ENCODE measurements at places on chromosomes 1 and 21.
A peak's percentile ranks its signal among the peaks of the same experiment; 100 is the strongest.

DNA sequence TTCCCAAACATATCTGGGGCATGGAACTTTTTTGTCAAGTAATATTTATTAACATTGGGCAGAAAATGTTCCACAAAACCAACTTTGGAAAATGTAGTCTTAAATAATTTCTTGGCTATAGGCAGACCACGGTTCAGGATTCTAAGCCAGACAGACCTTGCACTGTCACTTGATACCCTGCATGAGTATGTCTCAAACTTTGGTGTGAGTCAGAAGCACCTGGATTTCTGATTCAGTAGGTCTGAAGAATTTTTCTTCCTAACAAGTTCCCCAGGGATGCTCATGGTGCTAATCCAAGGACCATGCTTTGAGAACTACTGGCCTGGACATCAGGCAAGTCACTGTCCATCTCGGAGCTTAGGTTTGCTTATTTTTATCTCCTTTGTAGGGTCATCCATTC lies 562.0 kb downstream of the PLPP3 start:
- no peak for DNase-seq

- no peak for DNase-seq
These were observed 285.1 kb downstream of the RYR2 start for GRCh38 chr1:237327061-237327460.

- no peak for DNase-seq
These were observed 47.4 kb upstream of the ACTRT2 start for GRCh38 chr1:2973601-2974593.

DNA sequence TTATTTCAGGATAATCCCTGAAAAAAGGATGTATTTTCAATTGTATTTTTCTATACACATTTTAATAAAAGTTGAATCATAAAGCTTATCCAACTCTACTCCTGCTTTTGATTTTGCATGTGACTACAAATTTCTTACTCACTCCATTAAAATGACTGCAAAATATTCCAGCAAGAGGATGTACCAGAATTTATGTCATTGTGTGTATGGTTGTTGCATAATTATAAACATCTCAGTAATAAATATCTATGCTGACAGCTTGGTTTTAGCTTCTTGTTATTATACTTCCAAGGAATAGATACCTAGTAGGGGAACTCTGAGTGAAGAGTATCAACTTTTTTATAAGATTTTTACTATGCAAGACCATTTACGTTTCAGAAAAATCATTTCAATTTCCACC lies 463.2 kb upstream of the RUNX1 start:
- no peak for DNase-seq

DNA sequence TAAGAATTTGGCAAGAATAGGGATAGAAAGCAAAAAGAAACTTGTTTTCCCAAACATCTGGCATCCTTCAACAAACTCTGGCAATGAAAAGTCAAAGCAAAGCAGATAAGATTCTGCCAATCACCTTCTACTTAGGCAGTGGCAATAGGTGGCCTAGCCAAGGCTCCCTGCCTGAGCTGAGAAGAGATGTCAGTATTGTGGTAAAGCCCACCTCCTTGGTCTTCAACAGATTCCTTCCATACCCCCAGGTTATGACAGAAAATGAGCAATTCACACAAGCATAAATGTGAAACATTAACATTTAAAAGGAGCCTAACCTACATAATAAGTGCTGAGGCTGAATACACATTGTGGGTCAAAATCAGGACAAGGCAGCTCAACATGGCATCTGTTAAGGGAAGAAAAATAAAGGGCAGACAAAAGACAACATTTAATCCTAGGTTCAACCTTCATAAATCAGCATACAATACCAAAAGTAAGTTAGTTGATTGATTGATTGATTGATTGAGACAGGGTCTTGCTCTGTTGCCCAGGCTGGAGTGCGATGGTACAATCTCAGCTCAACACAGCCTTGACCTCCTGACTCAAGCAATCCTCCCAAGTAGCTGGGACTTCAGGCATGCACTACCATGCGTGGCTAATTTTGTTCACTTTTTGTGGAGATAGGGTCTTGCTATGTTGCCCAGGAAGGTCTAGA lies 123.1 kb downstream of the AKT3 start:
- DNase-seq = no peak

DNA sequence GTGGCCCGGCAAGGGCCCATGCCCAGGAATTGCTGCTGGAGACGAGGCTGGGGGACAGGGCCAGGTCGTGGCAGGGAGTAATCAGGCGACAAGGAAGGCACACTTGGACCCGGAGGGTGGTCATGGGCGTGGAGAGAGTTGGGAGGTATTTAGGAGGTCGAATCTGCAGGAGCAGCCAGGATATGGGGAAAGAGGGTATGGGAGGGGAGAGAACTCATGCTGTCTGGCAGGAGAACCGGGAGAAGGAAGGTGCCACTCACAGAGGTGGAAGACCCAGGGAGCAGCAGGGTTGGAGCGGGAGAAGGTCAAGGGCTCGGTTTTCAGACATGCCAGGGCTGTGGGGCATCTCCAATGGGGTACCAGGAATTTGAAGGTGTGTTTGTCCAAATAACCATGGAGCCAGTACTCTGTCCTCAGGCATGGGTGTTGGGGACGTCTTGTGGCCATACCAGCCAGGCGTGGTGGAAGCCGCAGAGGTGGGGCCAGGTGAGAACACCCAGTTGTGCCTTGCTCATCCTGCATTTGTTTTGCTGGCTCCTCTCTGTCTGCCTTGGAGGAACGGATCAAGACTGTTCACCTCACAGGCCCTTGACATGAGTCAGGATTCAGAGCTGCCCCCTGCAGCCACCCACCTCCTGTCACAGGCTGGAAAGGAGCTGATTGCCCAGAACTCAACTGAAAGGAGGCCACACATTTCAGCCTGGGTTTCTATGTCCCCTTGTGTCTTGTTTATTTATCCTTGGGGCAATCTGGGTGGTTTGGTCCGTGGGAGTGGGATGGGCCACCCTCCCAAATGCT lies 111.6 kb downstream of the SPSB1 start:
- DNase-seq = no peak

DNA sequence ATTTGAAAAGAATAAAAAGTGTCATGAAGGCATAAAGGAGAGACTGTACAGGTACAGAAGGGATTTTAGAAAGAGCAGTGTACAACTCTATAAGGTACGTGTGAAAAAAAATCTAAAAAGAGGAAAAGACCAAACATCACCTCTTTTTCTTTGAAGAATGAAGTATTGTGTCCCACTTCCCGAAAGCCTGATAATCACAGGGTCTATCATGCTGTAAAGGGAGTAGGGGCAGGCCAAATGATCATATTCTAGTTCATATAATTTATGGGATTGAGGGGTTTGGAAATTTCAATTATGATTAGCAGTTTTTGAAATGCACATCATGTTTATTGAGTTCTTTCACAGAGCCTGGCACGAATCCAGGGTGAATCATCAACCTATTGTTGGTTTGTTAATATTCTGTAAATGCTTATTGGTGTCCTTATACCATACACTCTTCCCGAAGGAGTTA lies 910 bp upstream of the RERE start:
- peak; percentile 63 for DNase-seq

GRCh38 chr1:73197972-73198371 lies 915.6 kb upstream of the NEGR1 start:
- DNase-seq = no peak

Data from NCI-H345 (cell line).